ENCODE measurements at places on chromosomes 11 and 22.

DNA sequence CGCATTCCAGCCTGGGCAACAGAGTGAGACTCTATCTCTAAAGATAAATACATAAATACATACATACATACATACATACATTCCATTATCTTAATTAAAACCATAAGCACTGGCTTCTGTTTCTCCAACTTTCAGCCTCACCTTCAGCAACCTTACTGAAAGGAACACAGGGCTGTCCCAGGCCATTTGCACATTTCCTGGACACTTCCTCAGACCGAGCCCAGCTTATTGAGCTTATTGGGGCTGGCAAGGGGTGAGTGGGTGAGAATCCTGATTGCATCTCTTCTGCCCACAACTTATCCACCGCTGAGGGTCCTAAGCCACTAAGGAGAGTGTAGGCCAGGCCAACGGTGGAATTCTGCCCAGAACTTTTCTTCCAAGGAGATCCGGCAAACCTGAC is 16.5 kb upstream of the LRP5 start:
- DNase-seq: no peak

DNA sequence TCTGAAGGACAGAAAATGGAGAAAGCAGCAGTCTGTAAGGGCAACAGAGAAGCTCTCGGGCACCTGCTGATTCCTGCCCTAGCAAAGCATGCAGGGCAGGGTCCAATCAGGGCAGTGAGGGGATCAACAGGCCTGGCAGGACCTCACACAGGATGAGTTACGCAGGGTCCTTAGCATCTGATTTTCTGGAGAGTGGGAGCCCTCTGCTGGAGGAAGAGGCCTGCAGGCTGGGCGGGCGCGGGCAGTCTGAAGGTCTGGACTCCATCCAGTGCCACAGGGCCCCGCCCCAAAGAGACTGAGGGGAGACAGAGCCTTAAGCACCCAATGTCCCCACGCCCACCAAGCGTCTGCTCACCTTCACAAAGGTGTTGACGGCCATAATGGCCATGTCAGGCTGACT is 28.9 kb downstream of the AP1B1 start:
- DNase-seq: no peak

GRCh38 chr11:21625982-21626381 is 566.9 kb upstream of the ANO5 start:
- no peak for DNase-seq

GRCh38 chr22:21010426-21011113 is 4.4 kb upstream of the P2RX6 start:
- no peak for DNase-seq

DNA sequence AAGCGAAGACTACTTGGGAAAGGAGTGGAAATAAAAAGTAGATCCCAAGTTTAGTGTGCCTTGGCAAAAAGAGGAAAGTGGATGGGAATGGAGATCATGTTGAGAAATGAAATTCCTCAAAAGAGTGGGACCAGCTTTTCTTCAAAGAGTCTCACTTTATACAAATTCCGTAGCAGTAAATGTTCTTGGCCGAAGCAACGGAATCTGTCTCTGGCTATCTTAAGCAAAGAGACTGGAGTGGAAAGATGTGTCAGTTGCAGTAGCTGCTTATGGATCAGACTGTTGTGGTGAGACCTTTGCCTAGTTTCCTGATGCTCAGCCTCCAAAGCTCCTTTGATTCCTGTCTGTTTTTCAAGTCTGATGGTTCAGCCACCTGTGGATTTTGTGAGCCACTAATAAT is 73.6 kb downstream of the CSTPP1 start:
- DNase-seq: no peak

GRCh38 chr22:22094921-22095320 is 112.3 kb upstream of the TOP3B start:
- DNase-seq: no peak

- DNase-seq: no peak
Measured at GRCh38 chr11:71078482-71078881, 173.9 kb downstream of the SHANK2 start.

DNA sequence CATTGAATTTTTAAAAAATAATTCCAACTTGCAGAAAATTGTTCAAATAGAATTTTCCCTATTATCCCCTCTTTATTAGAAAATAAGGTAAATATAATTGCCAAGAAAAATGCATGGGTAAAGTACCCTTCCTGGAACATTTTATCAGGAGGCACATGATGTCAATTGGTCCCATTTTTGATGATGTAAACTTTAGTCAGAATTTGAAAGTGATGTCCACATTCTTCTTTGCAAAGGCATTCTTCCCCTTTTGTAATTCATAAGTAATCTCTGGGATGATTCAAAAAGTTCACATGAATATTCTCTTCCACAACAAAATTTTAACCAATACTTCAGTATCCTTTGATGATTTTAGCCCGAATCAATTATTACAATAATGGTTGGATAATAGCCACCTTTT is 86.9 kb upstream of the ANO3 start:
- DNase-seq: no peak

DNA sequence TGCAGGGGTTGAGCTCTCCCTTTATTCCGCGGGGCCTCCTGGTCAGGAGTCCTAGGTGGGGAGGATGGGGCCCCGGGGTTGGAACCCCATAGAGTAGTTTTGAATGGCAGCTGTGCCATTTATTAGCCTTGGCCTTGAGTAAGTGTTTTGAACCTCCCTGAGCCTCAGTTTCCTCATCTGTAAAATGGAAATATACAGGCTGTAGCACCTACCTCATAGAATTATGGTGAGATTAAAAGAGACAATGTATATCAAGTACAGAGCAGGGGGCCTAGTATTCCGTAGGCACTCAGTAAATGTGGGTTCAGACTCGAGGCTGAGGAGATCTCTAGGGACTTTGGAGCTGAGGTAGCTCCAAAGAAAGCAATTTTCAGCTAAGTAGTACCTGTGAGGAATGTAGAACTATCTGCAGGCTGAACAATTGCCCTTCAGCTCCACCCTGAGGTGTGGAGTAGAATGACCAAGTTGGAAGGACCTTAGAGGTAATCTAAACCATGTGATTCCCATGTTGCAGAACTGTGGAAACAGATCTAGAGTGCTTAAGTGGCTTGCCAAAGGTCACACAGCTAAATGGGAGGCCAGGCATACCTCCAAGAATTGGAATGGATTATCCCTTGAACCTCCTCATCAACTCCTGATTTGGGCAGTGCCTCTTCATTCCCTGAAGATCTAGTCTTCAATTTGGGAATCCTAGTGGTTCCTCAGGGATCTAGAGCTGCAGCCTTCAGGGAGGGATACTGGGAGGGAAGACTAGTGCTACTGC is 682 bp downstream of the PGAP2 start:
- DNase-seq: no peak

- no peak for DNase-seq
Measured at GRCh38 chr11:33769542-33769941, 4.8 kb downstream of the FBXO3 start.

DNA sequence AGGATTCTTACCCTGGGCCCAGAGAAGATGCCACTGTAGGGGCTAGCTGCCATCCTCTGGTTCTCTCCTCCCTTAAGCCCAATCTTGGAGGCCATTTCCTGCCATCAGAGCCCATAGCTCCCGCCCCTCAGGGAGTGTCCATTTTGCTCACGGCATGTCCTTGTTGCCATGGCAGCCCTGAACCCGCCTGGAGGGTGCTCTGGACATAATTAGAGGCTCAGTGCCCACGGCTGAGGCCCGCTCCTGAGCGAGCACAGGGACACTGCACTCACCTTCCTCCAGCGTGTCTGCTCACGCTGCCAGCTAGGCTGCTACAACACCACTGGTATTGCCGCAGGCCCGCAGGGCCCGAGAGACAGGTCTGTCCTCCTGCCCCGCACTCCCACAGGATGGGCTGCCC is 11.1 kb upstream of the SUSD2 start:
- DNase-seq: no peak

DNA sequence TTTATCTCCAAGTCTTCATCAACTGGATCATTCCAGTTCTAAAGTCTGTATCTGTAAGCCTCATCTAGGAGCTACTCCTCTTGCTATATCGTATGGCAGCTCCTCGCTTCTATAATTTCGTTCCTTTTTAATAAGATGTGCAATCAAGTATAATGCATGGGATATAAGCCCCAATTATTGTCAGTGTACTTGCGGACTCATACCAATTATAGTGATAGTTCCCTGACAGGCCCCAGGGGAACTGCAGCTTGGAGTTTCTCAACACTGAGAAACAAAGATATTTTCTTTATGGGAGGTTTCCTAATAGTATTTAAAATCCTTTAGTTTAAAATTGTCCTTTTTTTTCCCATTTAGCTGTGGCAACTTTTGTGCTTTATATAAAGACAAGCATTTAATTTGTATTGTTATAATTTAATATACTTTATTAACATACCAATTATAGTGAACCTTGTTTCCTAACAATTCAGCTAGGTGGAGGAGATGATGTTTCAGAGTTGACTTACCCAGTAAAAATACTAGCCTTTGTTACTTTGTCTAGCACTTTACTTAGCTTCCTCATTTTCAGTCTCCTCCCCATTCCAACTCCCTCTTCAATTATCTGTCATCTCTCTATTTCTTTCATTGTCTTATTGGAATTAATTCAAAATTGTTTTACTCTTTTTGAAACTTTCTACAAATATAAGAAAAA is 25.3 kb upstream of the DDX17 start:
- no peak for DNase-seq

- no peak for DNase-seq
Measured at GRCh38 chr11:121500717-121501116, 48.0 kb upstream of the SORL1-AS1 start.

GRCh38 chr22:39601180-39601535 is 30.6 kb downstream of the CACNA1I start:
- DNase-seq: no peak

- DNase-seq: no peak
Measured at GRCh38 chr11:104061853-104062521, 25.5 kb downstream of the DDI1 start.

- DNase-seq: no peak
Measured at GRCh38 chr22:43094085-43094484, 4.9 kb upstream of the TTLL1 start.

GRCh38 chr11:87081358-87081757 is 43.6 kb downstream of the TMEM135 start:
- no peak for DNase-seq

DNA sequence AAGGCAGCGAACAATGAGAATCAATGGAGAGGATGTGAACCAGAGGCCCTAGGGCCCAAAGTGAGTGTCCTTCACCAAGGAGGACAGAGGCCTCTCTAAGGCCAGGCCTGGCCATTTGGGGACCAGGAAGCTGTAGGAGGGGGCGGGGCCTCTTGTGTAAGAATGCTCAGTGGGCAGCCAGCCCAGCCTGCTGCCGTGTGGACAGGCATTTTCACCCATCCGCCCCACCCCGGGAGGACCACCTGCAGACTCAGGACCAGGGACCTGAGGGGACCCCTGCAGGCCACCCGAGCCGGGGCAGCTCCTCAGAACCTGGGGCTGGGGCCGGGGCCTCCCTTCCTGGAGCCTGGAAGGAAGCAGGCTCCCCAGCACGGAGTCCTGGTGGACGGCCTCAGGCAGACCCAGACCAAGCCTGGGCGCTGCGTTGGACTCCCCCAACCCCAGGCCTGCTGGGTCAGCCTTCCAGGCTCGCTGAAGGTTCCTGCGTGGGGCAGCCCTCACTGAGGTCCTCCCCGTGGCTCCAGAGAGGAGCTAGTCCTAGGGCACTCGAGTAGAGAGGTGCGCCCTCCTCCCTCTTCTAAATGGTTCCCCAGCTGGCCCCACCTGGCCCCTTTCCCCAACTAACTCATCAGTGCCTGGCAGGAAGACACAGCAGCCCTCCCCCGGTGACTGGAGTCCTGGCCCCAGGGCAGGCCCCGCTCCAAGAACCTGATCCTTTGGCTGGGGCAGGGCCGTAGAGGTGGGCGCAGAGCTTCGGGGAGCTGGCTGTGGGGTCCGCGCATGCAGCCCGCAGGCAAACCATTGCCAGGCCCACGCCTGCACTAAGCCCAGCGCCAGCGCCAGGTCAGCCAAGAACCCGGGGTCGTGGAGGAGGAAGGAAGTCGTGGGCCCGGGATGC is 1.5 kb upstream of the TRABD start:
- no peak for DNase-seq

DNA sequence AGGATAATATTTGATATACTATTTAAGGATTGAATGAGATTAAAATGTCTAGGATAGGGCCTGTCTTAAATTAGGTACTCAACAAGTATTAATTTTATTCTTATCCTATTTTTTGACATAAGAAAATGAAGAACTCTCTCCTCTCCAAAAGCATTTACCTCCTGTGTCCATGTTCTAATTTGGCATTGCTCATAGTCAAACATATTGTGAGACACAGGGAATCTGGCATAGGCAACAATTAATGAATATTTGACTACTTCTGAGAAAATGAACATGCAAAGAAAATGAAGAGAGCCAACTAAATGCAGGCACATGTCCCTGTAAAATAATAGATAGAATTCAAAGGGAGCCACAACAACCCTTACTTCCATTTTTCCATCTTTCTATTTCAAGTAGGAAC is 198.5 kb upstream of the C11orf87 start:
- DNase-seq: no peak

- no peak for DNase-seq
Measured at GRCh38 chr11:18312012-18312411, 9.9 kb downstream of the HPS5 start.

DNA sequence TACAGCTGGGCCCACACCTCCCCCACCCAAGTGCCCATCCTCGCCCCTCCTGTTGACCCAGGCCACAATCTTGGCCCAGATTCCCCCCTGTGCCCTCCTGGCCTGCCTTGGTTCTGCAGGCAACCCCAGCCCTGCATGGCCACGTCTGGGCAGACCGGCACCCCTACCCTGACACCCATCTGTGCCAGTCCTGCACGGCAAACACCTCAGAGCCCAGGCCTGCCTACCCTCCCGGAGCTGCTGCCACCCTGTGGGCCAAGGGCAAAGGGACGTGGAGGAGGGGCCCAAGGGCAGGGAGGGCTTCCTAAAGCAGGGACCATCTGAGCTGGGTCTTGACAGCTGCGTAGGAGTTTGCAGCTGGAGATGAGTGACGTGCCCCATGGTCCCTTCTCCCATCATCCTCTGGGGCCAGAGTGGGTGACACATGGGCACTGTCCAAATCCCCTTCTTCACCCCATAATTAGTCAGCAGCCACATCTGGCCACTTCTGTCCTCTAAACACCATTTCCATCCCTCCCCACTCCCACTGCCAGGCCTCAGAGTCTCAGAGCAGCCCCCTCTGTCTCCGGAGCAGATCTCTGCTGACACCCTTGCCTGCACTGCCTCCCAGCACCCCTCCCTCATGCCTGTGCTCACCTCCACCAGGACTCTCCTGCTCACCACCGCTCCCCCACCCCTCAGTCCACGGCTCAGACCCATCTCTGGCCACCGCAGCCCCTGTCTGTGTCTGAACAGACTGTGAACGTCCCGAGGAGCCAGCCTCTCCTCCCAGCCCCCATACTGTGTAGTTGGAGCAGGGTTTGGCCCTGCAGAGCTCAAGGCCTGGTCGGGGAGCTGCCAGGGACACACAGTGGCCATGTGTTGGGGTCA is 35.6 kb upstream of the PPARA start:
- DNase-seq: no peak

DNA sequence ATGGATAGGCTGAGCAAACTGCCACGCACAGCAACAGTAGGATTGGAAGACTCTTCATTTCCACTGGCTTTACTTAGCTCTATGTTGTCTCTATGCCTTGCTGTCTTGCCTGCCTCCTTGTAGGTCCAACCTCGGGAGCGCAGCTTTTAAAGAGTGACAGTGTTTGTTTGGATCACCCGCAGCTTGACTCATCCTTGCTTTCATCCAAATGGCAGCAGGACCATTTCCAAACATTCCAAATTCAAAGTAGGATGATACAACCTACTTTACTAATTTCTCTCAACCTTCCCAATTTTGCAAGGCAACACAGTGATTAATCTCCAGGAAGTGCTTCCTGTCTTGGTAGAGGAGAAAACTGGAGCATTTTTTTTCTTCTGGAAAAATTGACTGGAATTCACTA is at the start of gene MMP3:
TSS of gene MMP3 (minus strand) at position 121 of the 400 bp plus-strand sequence. CDS start at position 58, 63 bp downstream.
- DNase-seq: no peak

GRCh38 chr22:40674274-40674673 is 5.0 kb upstream of the MCHR1 start:
- DNase-seq: no peak
